ENCODE measurements at places on chromosomes 3 and 15. TPM values are rescaled to one million over a fixed set of nuclear protein-coding genes. Genes with fewer than 3 reads are reported as not detected.

The SNRPA1 gene
- total RNA-seq: 7.7 TPM

The SPESP1 gene
- total RNA-seq: 4.6 TPM

GRCh38 chr3:141368062-141368924, at the start of gene ZBTB38:
Gene ZBTB38 (plus strand): TSS chr3:141368504. CDS start chr3:141442389, 73,885 bp downstream.
- peak; percentile 96 for DNase-seq

DNA sequence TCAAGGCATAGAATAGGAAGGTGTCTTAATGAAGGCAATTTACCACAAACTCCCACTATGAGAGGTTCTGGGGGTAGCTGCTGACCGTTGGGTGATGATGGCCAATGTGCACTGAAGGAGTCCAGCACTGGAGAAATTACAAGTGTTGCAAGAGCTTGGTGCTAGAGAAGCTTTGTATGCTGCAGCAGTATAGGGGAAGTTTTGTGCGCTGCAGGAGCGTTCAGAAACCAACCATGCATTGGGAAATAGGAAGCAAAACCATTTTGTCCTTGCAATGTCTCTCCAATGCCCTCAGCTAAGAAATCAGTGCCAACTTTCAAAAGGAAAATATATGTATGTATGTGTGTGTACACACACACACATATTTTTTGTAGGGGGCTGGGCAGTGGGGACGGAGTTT, 441.6 kb upstream of the NAALADL2 start:
- DNase-seq: no peak

- DNase-seq: no peak
Observed at GRCh38 chr3:118810499-118811035, 224.1 kb downstream of the IGSF11 start.
